Activated CD4-positive, alpha-beta T cell treated with anti-CD3 and anti-CD28 coated beads for 36 hours (primary cell): ENCODE measurements at places on chromosomes 7 and 10. TPM values are rescaled to one million over a fixed set of nuclear protein-coding genes. Genes with fewer than 3 reads are reported as not detected.

ANKRD22 gene
- 0.37 TPM for total RNA-seq

DPP6 gene
- total RNA-seq: not detected

AKR1C4 gene
- total RNA-seq: not detected

USP6NL gene
- total RNA-seq: 4.4 TPM

RADIL gene
- 0.69 TPM for total RNA-seq

ST8SIA6 gene
- not detected for total RNA-seq

GPR37 gene
- total RNA-seq: not detected

MKI67 gene
- total RNA-seq: 234 TPM

GIMAP6 gene
- 21.6 TPM for total RNA-seq

MMD2 gene
- not detected for total RNA-seq

ANKRD1 gene
- not detected for total RNA-seq

TRIL gene
- not detected for total RNA-seq

CTAGE4 gene
- 1.4 TPM for total RNA-seq

SLC16A12 gene
- not detected for total RNA-seq

IGF2BP3 gene
- total RNA-seq: 1.1 TPM

MYO1G gene
- 369 TPM for total RNA-seq

CALHM1 gene
- not detected for total RNA-seq

ATP6V0A4 gene
- total RNA-seq: 0.19 TPM

SFTPA1 gene
- not detected for total RNA-seq
